ENCODE measurements at places on chromosomes 3 and 15.

- DNase-seq = no peak
Measured at GRCh38 chr15:74823324-74823723, 3.1 kb upstream of the CPLX3 start.

GRCh38 chr15:60371175-60372051 is 26.4 kb downstream of the ANXA2 start:
- no peak for DNase-seq

DNA sequence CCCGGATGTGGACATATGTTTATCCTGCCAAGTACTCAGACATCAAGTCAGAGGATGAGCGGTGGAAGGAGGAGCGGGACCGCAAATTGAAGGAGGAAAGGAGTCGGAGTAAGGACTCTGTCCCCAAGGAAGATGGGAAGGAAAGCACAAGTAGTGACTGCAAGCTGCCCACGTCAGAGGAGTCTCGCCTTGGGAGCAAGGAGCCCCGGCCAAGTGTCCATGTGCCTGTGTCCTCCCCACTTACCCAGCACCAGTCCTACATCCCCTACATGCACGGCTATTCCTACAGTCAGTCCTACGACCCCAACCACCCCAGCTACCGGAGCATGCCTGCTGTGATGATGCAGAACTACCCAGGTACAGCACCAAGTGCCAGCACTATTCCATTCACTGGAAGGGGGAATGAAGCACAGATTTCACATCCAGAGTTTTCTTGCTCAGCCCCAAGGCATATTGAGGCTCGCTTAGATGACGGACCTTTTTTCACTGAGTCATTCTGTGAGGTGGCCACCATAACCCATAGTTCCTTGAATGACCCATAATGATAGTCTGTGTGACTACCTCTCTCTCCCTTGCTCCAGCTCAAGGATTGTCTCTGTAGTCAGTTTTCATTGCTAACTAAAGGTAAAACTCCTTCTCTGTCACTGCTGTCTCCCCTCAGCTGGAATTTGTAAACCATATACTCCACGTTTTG is 97.1 kb downstream of the RBPMS2 start:
- no peak for DNase-seq

GRCh38 chr15:85289677-85290365 is 90.6 kb upstream of the AKAP13 start:
- no peak for DNase-seq

- DNase-seq = no peak
Measured at GRCh38 chr3:126991366-126992200, 8.7 kb downstream of the PLXNA1 start.

- no peak for DNase-seq
Measured at GRCh38 chr3:179801263-179801662, 148.4 kb downstream of the USP13 start.

DNA sequence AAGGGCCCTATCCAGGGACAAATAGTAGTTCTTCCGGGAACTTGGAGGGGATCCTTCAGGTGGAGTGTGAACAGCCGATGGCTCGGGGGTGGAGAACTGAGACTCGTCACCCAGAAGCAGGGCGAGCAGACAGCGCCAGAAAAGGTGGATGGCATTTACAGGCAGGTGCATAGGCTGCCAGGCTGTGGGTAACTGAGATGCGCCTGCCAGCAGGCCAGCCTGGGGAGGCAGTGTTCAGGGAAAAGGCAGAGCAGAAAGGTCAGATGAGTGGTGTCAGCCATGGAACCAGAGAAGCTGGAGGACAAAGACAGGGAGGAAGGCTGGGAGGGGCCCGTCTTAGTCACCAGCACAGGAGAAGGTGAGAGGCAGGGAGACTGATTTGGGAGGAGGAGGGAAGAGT is 53.0 kb upstream of the SEC22A start:
- no peak for DNase-seq

GRCh38 chr15:60005352-60006202 is 1.5 kb downstream of the FOXB1 start:
- DNase-seq = no peak

DNA sequence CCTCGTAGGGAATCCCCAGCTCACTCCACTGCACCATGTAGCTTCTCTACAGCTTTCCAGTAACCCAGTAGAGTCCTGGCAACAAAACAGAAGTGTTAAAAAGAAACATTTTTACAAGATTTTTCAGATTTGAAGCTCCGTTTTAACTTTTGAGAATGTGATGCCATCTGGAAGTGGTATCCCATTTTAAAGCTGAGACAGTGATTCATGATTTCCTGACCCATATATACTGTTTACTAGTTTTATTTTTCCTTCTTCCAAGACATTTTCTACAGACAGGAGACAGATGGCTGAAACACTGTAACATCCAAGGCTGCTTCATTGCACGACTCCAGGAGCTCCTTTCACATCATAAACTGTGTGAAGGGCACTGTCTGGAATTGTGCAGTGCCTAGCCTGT is 30.3 kb upstream of the KCNAB1 start:
- DNase-seq = no peak

- DNase-seq = no peak
Measured at GRCh38 chr15:93929375-93930094, 301.8 kb upstream of the MCTP2 start.

GRCh38 chr15:49706805-49707204 is 86.0 kb downstream of the DTWD1 start:
- no peak for DNase-seq

DNA sequence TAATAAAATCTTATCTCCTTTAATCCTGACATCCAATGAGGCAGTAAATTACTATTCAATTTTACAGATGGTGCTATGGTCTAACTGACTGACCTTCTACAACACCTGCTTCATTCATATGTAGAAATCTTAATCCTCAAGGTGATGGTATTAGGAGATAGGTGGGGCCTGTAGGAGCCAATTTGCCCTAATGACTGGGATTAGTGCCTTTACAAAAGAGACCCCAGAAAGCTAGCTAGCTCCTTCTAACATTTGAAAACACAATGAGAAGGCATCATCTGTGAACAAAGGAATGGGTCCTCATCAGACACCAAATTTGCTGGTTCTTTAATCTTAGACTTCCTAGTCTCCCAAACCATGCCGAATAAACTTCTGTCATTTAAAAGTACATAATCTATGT is 137.4 kb upstream of the UBP1 start:
- DNase-seq = no peak

- no peak for DNase-seq
Measured at GRCh38 chr15:99621767-99622166, 56.0 kb downstream of the MEF2A start.

- DNase-seq = no peak
Measured at GRCh38 chr15:63107895-63108546, 13.6 kb upstream of the LACTB start.
